Prostate gland (tissue), 2 donors: ENCODE measurements at places on chromosomes 11 and 22. TPM values are rescaled to one million over a fixed set of nuclear protein-coding genes. Genes with fewer than 3 reads are reported as not detected.

DNA sequence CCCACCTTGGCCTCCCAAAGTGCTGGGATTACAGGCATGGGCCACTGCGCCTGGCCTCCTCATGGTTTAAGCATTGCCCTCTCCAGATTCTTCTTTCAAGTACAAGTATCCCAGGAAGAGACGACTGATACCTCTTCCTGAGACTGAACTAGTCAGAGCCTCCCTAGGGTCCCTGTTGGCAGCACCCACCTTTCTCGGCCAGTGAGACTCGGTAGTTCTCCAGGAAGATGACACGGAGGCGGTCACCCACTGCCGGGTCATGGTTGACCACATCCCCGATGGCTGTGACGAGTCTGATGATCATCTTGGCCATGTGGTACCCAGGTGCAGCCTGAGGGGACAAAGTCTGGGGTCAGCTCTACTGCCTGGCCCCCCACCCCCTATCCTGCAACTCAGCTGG is 7.2 kb upstream of the RASGRP2 start:
- H3K36me3 ChIP-seq: no peaks in the 10 kb centered on the region
- no peak overlapping the region for H3K4me3 ChIP-seq
- H3K27me3 ChIP-seq: no peaks in the 10 kb centered on the region
- H3K27ac ChIP-seq: no peak overlapping the region
- no peak for DNase-seq
- no peaks in the 10 kb centered on the region for H3K4me1 ChIP-seq

GRCh38 chr11:606245-606644 is 9.5 kb downstream of the IRF7 start:
- no peaks in the 10 kb centered on the region for H3K4me1 ChIP-seq
- H3K27ac ChIP-seq: peak overlapping the region; percentile 35
- peaks cover 39% of the 10 kb centered on the region for H3K36me3 ChIP-seq
- H3K27me3 ChIP-seq: no peaks in the 10 kb centered on the region
- H3K4me3 ChIP-seq: no peak overlapping the region

Gene EHF
- 164 TPM for total RNA-seq

Gene FAM76B
- 79.5 TPM for total RNA-seq

Gene SPI1
- 6.8 TPM for total RNA-seq

Gene THY1
- 39.7 TPM for total RNA-seq

- H3K36me3 ChIP-seq: no peaks in the 10 kb centered on the region
- no peak for DNase-seq
- no peak overlapping the region for H3K4me3 ChIP-seq
- H3K4me1 ChIP-seq: no peaks in the 10 kb centered on the region
- H3K27ac ChIP-seq: no peak overlapping the region
- no peaks in the 10 kb centered on the region for H3K27me3 ChIP-seq
Measured at GRCh38 chr11:41309716-41310115, 149.7 kb downstream of the LRRC4C start.

Gene PTPN5
- 0.77 TPM for total RNA-seq

- H3K27me3 ChIP-seq: no peaks in the 10 kb centered on the region
- DNase-seq: peak; percentile 46
- no peaks in the 10 kb centered on the region for H3K36me3 ChIP-seq
- H3K4me3 ChIP-seq: peak overlapping the region; percentile 43
- H3K27ac ChIP-seq: no peak overlapping the region
- H3K4me1 ChIP-seq: peaks cover 8% of the 10 kb centered on the region
Measured at GRCh38 chr11:11620173-11620920, 1.5 kb downstream of the GALNT18 start.

DNA sequence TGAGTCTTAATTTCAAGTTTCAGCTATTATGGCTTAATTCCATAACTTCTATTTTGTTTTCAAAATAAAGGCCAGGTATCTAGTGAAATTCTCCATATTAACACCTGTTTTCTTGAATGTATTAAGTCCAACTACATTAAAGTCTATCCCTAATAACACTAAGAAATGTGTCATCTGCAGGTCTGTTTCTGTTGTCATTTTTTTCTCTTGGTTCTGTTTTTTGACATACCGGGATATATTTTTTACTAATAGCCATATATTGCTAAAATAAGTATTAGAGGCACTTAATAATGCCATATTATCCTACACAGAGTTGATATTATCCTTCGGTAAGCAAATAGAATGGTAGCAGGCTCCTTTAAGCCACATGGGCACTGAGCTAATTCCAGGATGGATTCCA is 176.0 kb upstream of the MPPED2 start:
- no peaks in the 10 kb centered on the region for H3K27me3 ChIP-seq
- DNase-seq: no peak
- no peak overlapping the region for H3K4me3 ChIP-seq
- no peaks in the 10 kb centered on the region for H3K36me3 ChIP-seq
- H3K27ac ChIP-seq: no peak overlapping the region

DNA sequence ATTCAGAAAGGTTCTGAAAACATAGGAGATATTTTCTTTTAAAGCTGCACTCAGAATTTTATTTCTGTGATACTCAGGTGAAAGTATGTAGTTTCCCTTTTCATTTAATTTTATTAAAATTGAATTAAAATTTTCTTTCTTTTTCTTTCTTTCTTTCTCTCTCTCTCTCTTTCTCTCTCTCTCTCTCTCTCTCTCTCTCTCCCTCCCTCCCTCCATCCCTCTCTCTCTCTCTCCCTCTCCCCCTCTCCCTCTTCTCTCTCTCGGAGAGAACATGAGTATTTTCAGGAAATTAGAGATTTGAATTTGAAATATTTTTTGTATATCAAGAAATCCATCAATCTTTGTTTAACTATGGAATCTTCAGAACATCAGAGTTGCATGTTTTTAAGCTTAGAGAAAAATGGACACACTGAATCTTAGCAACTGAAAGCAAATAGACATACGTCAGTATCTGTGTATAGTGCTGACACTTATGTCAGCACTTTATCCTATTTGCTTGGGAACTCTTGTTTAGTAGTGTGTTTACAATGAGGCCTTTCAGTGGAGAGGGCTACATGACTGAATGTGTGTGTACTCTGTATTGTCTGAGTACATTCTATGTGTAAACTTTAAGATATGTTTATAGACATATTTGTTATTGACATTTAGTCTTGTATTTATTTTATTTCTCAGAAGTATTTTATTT is 44.5 kb downstream of the PDE3B start:
- H3K4me3 ChIP-seq: no peak overlapping the region
- H3K27ac ChIP-seq: no peak overlapping the region
- no peak for DNase-seq
- H3K4me1 ChIP-seq: no peaks in the 10 kb centered on the region
- H3K27me3 ChIP-seq: no peaks in the 10 kb centered on the region

- DNase-seq: no peak
- H3K4me1 ChIP-seq: peaks cover 41% of the 10 kb centered on the region
- H3K27ac ChIP-seq: peak overlapping the region; percentile 91
- H3K27me3 ChIP-seq: no peaks in the 10 kb centered on the region
Measured at GRCh38 chr11:69642549-69642912, 1.6 kb downstream of the CCND1 start.

DNA sequence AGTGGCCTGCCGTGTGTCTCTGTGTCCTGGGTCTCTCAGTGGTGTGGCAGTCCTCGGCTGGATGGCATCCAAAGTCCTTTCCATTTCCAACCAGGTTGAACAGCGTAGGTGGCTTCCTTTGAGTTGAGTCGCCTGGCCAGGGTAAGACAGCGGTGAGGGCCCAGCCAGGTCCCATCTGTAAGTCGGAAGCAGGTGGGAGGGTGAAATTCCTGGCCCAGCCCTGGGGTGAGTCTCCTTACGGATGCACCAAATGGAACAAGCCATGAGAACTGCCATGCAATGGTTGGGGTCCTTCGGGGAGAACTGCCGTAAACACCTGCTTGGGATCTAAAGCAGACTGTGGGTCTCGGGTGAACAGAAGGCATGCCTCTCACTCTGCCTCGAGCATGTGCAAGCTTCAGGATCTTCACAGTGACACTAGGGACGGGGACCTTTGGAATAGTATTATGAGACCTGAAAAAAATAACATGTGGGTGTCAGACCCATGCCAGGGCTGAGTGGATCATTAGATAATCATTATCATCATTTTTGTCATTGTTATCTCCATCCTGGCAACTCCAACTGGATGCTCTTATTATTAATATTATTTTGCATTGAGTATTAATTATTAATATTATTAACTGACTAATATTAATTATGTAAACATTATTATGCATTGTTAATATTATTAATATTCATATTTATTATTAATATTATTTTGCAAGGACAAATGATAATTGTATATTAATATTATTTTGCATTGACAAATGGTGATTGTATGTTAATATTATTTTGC is 57.7 kb upstream of the LINC01488 start:
- H3K4me3 ChIP-seq: no peak overlapping the region
- no peaks in the 10 kb centered on the region for H3K4me1 ChIP-seq
- H3K27ac ChIP-seq: no peak overlapping the region
- DNase-seq: no peak

- no peaks in the 10 kb centered on the region for H3K27me3 ChIP-seq
- no peak overlapping the region for H3K27ac ChIP-seq
- no peak overlapping the region for H3K4me3 ChIP-seq
- H3K36me3 ChIP-seq: no peaks in the 10 kb centered on the region
- no peak for DNase-seq
Measured at GRCh38 chr11:34891611-34892010, 24.6 kb downstream of the APIP start.

GRCh38 chr11:9210224-9210921 is 54.8 kb downstream of the DENND5A start:
- no peaks in the 10 kb centered on the region for H3K27me3 ChIP-seq
- H3K27ac ChIP-seq: no peak overlapping the region
- H3K36me3 ChIP-seq: no peaks in the 10 kb centered on the region
- no peak for DNase-seq

DNA sequence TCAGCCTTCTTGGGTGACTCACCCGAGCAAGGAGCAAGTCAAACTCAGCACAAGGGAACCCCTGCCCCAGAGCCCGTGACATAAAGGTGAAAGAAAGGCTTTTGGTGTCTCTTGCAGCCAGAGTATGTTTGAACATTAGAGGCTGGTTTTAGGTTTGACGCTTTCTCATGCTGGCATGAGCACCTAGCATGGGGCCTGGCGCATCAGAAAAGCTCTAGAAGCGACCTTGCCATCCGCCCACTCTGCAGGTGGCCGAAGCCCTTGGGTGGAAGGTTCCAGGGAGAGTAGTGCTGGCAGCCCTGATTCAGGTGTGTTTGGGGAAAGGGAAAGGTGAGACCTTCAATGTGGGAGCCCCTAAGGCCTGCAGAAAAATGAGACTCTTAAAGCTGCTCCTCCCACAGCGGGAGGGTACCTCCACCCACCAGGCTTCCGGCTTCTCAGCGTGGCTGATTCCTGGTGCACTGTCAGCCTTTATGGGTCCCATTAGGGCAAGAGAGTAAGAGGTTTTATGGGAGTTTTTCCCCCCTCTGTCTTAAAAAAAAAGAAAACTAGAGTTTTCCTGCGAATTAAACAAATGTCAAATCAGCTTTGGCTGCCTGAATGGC is 88.4 kb downstream of the GRIK4 start:
- H3K4me1 ChIP-seq: no peaks in the 10 kb centered on the region
- no peak overlapping the region for H3K4me3 ChIP-seq
- no peak for DNase-seq
- peaks cover 3% of the 10 kb centered on the region for H3K27me3 ChIP-seq
- no peaks in the 10 kb centered on the region for H3K36me3 ChIP-seq
- no peak overlapping the region for H3K27ac ChIP-seq

GRCh38 chr11:2208691-2209369 is 37.2 kb upstream of the TH start:
- no peaks in the 10 kb centered on the region for H3K4me1 ChIP-seq
- H3K27ac ChIP-seq: no peak overlapping the region
- no peak overlapping the region for H3K4me3 ChIP-seq
- H3K27me3 ChIP-seq: no peaks in the 10 kb centered on the region
- no peaks in the 10 kb centered on the region for H3K36me3 ChIP-seq

DNA sequence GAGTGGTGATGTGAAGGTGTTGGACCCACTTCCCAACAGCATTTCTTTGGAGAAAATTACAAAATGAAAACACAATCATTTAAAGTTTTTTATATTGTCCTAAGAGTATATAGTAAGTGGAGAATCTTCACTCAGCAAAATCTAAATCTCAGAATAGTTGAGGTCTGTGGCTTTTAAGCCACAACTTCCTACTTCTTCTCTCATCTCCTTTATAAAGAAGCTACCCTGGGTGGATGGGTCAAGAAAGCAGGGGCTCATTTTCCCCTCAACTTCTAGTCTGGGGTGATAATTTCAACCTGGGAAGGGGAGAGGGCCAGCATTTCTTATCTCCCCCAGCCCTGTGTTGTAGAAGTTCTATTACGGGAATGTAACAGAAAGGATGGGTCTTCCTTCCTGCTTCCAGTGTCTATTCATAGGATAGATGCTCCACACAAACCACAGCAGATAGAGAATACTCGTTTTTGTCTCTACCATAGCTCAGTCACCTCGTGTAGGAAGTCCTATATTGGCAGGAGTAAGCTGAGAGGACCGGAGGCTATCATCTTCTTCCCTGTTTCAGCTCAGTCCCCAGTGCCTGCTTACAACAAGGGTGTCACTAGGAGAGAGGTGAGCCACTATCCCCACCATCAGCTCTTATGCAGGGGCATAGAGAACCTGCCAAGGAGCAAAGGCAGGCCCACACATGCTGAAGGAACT is 341.5 kb downstream of the CASP12 start:
- no peaks in the 10 kb centered on the region for H3K36me3 ChIP-seq
- no peaks in the 10 kb centered on the region for H3K4me1 ChIP-seq
- no peak overlapping the region for H3K27ac ChIP-seq
- no peaks in the 10 kb centered on the region for H3K27me3 ChIP-seq
- H3K4me3 ChIP-seq: no peak overlapping the region
- no peak for DNase-seq

Gene ABCC8
- total RNA-seq: 5.7 TPM

DNA sequence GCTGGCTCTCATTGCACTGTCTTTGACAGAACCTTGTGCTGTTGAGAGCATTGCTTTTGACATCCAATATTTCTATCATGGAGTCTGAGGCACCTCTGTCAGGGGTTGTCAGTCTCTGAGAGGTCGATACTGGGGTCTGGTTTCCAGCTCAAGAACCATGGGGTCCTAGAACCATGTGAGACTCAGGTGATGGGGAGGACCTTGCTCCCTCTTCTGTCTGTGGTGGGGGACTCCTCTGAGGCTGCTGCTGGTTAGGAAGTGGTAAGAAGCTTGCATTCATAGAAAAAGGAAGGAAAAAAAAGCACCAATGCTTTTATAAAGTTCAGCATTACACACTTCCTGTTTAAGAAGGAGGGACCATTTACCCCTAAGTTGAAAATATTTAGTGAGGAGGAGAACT is 91.8 kb upstream of the CD44 start:
- H3K4me1 ChIP-seq: no peaks in the 10 kb centered on the region
- H3K4me3 ChIP-seq: no peak overlapping the region
- H3K27ac ChIP-seq: no peak overlapping the region
- H3K36me3 ChIP-seq: no peaks in the 10 kb centered on the region

DNA sequence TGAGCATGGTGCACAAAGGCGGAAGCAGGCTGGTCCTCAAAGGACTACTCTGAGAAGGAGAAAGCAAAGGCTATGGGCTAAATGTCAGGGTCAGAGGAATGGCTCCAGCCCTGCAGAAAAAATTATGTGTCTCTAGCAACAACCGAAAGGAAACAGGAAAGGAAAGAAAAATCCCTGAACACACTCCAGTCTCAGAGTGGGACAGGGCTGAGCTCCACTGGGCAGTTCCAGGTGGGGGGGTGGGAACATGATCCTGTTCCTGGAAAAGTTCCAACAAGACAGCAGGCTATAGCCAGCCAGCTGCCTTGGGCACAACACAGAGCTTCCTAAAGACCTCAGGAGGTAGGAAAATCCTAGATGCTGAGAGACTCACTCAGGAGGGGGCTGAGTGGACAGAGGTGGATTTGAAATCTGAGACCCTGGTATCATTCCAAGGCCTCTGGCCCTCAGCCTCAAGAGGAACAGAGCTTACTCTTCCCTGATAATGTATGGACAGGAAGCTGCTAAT is 1088.2 kb downstream of the TBC1D22A start:
- H3K4me3 ChIP-seq: no peak overlapping the region
- H3K27ac ChIP-seq: no peak overlapping the region
- DNase-seq: no peak
- H3K36me3 ChIP-seq: no peaks in the 10 kb centered on the region
- no peaks in the 10 kb centered on the region for H3K4me1 ChIP-seq

Gene CD44
- total RNA-seq: 203 TPM
